NCI-H2029 treated with DMSO at 0.1 percent for 48 hours (cell line): ENCODE measurements at places on chromosomes 16 and 17.

DNA sequence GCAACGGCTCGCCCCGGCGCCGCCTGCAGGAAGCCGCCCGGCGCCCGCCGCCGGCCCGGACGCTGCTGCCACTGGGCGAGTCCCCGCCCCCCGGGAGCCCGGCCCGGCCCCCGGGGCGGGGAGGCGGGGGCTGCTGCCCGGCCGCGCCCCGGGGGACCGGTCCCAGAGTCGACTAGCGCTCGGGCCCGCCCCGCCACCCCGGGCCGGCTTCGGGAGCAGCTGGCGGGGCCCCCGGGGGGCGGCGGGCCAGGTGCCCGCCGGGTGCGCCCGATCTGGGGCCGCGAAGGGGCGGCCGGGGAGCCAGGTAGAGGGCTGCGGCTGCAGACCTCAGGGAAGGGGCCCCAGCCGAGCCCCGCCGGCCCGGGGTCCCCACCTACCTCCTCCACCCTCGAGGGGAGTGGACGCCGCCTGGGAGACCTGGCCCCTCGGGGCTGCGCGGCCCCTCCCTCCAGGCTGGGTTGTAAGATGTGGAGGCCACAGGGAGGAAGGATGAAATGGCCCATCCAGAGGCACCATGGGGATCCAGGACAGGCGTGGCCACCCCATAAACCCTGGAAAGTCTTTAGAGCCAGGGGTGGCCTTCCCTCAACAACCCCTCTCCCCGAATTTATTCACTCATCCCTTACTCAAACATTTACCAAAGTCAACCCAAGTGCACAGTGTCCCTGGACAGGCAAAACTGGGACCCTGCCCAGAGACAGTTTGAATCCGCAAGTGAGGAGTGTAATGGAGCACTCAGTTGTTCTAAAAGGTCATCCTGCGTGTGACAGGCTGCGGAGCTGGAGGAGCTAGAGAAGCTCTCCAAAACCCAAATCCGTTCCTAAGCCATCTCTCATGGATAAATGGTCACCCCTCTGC lies at the start of gene CDYL2:
TSS of gene CDYL2 (minus strand) at position 73 of the 858 bp plus-strand sequence. CDS start 425 bp downstream, outside the sequence.
- no peak for DNase-seq

DNA sequence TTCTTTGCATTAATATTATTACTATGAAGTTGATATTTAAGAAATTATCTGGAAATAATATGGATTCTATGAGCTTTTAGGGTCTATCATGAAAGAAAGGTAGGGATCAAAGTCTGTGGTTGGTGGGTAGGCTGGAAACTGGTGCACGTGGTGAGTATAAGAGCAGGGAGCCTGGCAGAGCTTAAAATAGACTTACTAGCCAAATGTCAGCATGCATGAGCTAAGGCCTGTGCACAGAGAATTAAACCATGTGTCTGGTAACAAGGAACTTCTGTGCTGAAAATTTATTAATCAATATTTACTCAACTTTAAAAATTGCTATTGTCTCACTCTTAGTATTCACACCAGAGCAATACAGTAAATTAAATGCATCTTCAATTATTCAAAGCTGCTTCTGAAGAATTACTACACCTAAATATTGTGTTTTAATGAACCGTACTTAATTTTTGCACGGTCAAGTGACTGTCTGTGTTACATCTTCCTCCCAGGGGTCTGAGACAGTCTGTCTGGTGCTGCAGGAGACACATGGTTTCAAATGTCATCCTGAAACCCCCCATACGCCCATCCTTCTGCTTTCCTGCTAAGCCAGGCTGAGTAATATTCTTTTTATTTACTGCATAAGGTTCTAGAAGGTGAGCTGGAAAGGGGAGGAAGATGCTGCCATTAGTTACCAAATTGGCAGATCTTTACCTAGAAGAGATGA lies 161.0 kb upstream of the NLRP1 start:
- no peak for DNase-seq

DNA sequence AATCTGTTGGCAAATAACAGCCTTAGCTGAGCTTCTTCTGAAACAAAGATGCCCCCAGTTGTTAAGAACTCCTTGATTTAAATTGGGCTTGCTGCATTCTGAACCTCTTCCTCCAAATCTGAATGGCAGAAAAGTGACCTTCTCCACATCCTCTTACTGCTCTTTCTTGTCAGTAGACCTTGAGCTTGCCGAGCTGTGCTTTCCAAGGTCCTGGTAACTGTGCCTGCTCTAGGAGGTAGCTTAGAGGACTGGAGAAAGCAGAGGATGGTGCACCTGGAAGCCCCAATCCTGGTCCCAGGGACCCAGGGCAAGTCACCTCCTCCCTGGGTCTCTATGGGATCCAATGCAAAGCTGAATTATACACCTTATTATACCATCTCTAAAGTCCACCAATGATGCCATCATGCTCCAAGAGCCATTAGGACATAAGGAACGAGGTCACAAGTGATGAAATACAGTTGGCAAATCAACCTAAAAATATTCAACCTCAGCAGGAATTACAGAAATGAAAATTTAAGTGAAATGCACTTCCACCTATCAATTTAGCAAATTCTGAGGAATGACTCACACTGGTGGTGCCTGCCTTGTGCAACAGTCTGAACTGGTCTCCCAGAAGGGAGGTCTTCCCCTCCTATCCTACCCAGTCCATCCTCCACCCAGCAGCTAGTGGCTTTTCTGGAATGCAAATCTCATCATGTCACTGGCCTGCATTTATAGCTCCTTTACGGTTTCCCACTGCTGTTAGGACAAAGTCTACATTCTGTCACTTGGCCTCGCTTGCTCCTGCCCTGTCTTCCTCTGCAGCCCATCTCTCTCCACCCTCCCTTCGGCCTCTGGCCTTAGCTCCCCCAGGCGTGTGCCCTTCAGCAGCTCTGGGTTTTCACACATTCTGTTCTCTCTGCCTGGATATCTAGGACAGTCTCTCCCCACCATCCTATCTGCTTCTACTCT lies 36.6 kb downstream of the TOM1L2 start:
- DNase-seq: no peak

DNA sequence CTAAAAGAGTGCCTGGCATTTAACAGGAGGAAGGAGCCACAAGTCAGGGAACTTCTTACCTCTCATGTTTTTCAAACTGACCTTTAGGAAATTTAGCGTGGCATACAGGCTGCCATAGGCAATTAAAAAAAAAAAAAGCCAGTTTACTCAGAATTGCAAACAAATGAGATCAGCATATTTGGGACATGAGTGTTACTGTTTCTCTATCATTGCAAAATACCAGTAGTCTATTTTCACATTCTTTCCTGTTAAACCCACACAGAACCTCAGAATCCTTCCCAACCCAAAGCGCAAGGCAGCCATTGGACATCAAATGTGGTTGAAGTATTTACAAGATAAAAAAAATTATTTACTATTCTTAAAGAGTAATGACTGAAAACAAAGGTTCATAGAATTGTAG lies 366.4 kb upstream of the DYNLRB2 start:
- DNase-seq: no peak

DNA sequence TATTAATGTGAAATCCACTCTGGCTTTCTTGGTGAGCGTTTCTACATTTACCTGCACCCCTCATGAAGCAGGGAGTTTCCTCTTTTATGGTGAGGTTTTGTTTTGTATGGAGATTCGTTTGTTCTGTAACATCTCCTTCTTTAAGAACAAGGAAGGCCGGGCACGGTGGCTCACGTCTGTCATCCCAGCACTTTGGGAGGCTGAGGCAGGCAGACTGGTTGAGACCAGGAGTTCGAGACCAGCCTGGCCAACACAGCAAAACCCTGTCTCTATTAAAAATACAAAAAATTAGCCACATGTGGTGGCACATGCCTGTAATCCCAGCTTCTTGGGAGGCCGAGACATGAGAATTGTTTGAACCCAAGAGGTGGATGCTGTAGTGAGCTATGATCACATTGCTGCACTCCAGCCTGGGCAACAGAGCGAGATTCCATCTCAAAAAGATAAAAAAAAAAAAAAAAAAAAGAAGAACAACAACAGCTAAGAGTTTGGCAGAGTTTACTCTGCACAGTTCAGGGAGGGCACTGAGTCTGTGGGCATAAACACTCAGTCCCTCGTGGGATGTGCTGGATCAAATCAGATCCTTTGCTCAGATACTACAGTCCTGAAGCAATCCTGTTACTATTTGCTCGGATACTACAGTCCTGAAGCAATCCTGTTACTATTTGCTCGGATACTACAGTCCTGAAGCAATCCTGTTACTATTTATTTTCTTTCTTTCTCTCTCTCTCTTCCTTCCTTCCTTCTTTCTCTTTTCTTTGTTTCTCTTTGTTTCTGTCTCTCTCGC lies 28.9 kb downstream of the ADCY9 start:
- no peak for DNase-seq

- no peak for DNase-seq
Measured at GRCh38 chr17:58328195-58329034, at the start of gene TSPOAP1. TSPOAP1 (minus strand) TSS chr17:58328795; CDS start chr17:58327920, 875 bp downstream.

GRCh38 chr17:40415390-40415789 lies 2.3 kb downstream of the TOP2A start:
- DNase-seq: peak; percentile 5

GRCh38 chr16:85400305-85401205 lies 212.6 kb upstream of the GSE1 start:
- no peak for DNase-seq

DNA sequence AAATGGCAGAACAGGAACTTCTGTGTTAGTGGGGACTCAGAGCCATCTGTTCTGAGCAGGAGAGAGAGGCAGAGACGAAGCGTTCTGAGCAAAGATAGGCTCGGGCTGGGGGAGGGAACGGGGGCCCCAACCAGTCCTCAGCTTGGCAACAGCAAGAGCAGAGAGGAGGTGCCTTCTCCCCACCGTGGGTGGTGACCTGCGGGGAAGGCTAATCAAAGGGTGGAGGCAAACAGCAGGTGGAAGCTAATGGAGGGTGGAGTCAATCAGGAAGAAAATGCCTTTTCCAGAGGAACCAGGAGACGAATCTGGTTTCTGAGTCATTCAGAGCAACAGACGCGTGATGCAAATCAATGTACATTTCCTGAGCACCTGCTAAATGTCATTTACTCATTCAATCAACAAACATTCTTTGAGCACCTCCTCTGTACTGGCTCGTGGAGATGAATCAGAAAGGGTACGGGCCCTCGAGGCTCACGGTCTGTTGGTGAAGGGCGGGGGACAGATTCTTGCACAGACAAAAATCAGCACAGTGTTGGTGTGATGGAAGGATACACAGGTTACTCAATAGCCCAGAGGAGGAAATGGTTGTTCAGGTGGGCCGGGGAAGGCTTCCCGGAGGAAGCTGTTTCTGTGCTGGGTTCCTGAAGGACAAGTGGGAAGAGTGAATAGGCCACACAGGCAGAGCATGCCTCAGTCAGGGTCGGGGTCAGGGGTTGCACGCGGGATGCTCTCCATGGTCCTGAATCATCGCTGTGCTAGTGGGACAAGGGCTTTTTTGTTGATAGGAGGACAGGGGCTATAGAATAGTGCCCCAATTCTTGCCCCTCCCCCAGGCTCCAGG lies 5.7 kb upstream of the SPNS2 start:
- no peak for DNase-seq

GRCh38 chr16:70665806-70666735 lies 19.7 kb downstream of the IL34 start:
- no peak for DNase-seq
